ENCODE measurements at places on chromosomes 6 and 20. TPM values are rescaled to one million over a fixed set of nuclear protein-coding genes. Genes with fewer than 3 reads are reported as not detected.

DNA sequence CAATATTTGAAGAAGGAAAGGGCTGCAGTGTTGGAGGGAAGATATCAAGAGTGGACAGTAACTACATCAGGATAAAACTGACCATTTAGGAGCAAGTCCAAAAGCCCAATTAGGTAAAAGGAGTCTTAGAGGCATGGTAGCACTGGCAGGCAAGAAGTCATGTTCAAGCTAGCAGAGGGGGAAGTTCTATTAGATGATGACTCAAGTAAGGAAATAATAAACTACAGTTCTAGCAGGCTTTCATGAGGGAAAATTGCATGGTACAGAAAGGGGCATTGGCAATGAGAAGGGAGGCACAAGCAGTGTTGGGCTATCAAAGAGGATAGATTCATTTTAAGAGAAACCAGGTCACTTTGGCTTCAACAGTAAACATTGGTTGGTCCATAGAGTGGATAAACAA, 156.1 kb upstream of the PTPRK start:
- no peak for DNase-seq

- no peak for DNase-seq
Observed at GRCh38 chr20:11246251-11246775, 572.5 kb upstream of the JAG1 start.

Gene KCNS1
- polyA plus RNA-seq: 0.65 TPM

- DNase-seq: no peak
Observed at GRCh38 chr6:4128748-4129147, 6.6 kb downstream of the ECI2 start.

Gene BMP7
- polyA plus RNA-seq: 83.6 TPM
